ENCODE measurements at places on chromosomes 3 and 15.
A peak's percentile ranks its signal among the peaks of the same experiment; 100 is the strongest.

- peak; percentile 20 for DNase-seq
These were observed 922.9 kb downstream of the SI start for GRCh38 chr3:164155400-164155799.

DNA sequence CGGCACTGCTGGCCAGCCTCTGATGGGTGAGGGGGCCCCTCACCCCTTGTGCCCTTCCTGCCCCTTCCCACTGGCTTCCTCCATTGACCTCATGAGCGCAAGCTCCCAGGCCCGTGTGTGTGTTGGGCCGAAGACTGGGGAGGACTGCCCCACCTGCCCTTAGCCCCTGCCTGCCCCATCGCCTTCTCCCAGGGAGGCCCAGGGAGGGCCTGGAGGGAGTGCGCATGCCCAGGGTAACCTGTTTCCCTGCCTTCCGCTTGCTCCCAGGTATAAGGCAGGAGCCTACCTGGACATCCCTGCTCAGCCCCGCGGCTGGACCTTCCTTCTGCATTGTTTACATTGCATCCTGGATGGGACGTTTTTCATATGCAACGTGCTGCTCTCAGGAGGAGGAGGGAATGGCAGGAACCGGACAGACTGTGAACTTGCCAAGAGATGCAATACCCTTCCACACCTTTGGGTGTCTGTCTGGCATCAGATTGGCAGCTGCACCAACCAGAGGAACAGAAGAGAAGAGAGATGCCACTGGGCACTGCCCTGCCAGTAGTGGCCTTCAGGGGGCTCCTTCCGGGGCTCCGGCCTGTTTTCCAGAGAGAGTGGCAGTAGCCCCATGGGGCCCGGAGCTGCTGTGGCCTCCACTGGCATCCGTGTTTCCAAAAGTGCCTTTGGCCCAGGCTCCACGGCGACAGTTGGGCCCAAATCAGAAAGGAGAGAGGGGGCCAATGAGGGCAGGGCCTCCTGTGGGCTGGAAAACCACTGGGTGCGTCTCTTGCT lies 8.8 kb downstream of the DLL4 start:
- peak; percentile 47 for DNase-seq

- no peak for DNase-seq
These were observed 195.1 kb upstream of the CTDSPL start for GRCh38 chr3:37666618-37667017.

- no peak for DNase-seq
These were observed 47.6 kb downstream of the SHOX2 start for GRCh38 chr3:158058495-158059130.

- no peak for DNase-seq
These were observed 9.2 kb downstream of the NFKBIZ start for GRCh38 chr3:101858464-101859030.

DNA sequence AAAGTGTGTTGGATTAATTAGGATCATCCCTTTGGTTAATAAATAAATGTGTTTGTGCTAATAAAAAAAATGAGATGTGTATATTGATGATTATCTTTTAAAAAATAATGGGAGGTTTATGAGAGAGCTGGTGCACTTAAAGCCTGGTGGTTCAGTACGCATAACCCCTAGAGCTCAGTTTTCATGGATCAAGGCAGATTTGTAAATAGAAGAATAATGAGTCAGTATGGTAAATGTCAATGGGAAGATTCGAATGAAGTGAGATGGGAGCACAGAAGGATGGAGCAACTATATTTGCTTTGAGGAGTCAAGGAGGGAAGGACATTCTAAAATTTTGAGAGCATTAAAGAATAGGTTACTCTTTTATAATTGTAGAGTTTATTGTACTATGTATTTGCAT lies 35.4 kb downstream of the AKAP13 start:
- peak; percentile 71 for DNase-seq

- DNase-seq, result peak; percentile 37
These were observed 15.3 kb upstream of the IREB2 start for GRCh38 chr15:78422571-78423340.

DNA sequence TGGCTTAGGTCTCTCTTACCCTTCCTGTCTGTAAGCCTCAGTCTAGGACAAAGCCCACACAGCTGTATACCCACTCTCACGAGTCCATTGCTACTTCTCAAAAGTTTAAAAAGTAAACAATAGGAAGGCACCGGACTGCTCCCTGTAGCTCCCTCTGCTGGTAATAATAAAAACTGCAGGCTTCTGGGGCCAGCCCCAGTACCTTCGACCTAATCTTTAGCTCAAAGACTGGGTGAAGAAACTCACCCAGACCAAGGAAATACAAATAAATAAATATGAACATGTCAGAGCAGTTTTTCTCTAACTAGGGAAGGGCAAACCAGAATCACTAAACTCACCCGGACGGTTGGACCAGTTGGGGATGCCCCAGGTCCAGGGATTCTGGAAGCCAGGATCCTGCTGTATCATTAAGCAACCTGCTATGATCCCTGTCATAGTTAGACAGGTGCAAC lies 5.0 kb downstream of the FAM219B start:
- peak; percentile 66 for DNase-seq

DNA sequence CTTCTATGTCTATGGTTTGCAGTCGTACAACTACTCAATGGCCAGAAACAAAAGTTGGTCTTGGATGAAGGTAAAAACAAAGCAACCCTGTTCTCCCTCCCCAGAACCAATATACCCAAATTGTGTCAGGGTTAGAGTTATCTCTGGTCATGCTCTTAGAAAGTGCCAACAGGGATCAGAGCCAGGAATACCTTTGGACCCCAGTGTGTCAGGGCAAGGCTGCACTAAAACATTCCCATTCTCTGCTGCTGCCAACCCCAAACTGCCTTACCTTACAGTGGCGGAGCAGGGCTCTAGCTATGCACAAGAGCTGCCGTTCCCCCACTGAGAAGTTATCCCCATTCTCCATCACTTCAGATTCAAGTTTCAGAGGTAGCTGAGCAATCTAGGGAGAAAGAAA lies 42.4 kb upstream of the PARL start:
- DNase-seq, result no peak

GRCh38 chr3:24220859-24221657 lies 273.6 kb downstream of the THRB start:
- DNase-seq, result peak; percentile 96

- peak; percentile 55 for DNase-seq
These were observed 230.9 kb upstream of the RORA start for GRCh38 chr15:61459785-61460707.

DNA sequence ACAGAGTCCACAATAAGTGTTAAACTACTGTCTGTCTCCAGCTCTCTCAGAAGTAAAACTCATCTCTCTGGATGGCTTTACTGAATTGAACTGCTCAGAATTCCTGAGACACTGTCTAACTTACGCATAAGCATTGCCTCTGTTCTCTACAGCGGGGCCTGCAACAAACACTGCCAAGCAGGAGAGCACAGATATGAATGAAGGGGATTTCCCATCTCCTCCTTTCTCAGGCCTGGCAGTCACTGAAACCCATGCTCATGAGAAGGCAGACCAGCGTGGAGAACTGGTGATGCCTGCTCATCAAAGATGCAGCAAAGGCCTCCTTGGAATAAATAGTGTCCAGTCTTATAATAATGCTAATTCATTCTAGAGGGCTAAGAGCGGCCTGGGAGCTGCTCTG lies 10.3 kb downstream of the RASGRP1 start:
- no peak for DNase-seq

DNA sequence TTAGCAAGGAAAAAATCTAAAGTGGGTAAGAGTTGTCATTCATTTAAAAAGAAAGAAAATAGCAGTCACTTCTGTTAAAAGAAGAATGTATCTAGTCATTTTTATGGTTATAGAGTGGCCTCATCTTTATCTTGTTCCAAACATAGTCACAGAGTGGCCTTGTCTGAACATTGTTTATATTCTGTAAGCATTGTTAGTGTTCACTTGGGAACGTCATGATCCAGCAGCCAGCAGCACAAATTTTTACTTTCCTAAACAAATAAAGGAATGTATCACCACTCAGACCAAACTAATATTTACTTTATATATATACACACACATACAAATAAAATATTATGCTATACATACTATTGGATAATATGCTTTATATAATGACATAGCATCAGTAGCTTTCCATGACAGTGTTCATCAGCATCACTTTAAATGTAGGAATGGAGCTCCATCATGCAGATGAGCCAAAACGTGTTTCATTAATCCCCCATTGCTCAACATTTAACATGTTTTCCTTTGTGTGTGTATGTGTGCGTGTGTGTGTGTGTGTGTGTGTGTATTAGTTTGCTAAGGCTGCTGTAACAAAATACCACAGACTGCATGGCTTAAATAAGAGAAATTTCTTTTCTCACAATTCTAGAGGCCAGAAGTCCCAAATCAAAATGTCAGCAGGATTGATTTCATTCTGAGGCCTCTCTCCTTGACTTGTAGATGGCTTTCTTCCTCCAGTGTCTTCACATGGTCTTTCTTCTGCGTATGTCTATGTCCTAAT lies 39.6 kb upstream of the GYG1 start:
- no peak for DNase-seq

GRCh38 chr15:80202016-80202315 lies 49.2 kb downstream of the FAH start:
- no peak for DNase-seq

DNA sequence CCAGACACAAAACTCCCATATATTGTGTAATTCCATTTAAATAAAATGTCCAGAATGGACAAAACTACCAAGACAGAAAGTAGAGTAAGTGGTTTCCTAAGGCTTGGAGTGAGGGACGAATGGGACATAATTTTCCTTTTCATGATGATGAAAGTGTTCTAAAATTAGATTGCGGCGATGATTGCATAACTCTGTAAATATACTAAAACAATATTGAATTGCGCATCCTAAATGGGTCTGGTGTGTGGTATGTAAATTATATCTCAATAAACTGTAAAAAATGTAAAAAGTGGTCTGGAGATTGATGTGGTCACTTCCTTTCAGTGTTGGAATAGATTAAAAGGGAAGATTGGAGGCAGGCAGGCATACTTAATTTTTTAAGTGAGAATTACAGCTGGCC lies 105.9 kb upstream of the KCNAB1 start:
- no peak for DNase-seq

DNA sequence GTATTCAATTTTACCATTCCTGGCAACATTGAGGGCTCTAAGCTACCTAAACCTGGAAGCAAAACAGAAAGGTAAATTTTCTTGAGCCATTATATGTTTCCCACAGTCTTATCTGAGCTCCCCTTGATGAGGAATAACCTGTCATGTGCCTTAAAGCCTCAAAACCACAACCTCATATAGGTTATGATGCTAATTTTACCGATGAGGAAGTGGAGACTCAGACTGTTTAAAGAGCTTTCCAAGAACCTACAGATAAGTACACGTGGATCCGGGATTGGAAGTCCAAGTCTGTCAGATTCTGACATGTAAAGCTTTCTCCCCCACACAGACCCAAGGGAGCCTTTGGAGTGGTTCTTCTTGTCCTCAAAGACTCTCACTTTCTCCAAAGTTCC lies 140.5 kb downstream of the SEMA6D start:
- DNase-seq, result no peak

DNA sequence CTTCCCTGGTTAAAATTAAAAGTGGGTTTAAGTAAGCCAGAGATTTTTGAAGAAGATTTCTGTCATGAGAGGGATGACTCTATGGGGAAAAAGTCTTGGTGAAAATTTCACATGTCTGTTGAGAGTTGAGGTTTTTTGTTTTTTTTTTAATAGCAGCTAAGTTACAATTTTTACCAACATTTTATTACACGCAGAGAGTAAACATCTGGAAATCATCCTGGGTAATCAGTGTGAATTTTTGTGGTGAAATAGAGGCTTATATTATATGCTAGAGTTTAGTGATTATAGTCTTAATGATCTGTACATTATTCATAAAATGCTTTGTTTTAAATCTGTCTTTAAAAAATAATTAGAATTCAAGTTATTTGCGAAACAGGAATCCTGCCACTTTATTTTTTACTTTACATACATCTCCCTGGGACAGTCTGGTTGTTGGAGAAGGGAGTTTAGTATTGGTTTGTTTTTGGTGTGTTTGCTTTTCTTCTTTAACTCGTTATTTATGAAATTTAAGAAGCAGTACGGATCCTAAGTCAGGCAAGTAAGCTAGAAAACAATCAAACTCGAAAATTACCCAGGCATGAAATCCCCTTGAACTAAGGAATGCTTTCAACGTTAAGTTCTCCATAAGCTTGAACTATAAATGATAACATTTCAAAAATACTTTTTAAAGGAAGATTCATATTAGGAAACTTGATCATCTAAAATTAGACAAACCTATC lies 143.4 kb upstream of the TSC22D2 start:
- DNase-seq, result no peak

GRCh38 chr3:195906865-195907683 lies 1.3 kb downstream of the TNK2 start:
- DNase-seq, result no peak

- DNase-seq, result no peak
These were observed 26.4 kb downstream of the USP3 start for GRCh38 chr15:63530752-63531299.

DNA sequence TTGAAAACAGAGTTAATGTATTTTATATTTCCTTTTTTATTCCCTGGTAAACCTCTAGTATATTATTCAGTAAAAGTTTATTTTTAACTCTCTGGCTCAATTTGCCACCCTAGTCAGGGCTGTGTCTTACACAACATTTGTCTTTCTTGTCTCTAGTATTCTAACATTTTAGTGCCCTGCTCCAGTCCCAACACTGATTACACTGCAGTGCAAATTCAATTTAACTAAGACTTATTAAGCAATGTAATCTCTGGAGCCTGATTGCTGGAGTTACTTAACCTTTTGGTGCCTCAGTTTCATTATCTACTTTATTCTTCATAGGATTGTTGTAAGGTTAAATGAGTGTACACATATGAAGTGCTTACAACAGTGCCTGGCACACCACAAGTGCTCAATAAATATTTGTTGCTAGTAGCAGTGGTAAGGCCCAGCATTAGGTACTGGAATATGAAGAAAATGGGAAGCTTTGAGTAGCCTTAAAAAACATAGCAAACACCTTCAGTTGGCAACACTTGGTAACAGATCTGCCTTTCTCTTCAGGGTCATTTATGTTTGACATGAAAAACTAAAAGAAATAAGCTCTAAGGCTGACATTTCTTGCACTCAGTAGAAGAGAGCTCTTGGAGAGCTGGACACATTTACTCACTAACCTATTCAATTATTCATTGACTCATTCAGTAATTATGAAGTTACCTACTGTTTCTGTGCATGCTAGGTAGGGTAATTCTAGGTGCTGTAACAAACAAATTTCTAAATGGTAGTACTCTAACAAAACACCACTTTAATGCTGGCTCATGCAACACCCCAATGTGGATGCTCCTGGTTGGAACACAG lies 364.5 kb upstream of the EPHA3 start:
- no peak for DNase-seq

DNA sequence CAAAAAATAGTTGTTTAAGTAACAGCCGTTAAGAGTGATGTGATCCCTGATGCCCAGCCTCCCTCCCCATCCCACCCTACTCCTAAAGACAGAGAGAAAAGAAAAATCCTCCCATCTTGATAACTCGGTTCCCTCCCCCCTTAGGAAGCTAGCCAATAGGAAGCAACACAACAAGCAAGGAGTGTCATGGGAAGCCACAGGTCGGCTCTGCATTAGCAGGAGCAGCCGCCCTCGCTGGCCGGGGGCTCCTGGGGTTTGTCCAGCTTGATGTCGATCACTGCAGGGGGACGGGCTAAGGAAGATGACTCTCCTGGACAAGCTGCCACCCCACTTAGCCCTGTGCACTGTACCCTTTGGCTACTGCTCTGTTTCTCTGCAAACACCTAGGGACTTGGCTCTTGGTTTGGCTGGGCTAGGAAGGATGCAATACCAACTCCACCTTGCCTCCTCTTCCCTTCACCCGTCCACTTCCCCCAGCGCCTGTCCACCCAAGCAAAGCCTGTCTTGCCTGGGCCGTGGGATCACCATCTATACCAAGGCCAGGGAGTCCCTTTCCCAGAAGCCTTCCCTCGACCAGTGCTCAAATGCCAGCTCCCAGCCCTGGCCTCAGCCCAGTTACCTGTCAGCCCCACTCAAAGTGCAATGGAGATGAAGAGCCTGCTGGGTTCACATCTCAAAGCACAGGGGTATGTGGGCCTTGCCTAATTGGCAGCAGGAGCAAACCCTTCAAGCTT lies 23.1 kb downstream of the SRPRB start:
- no peak for DNase-seq
